ENCODE measurements at places on chromosomes 1 and 21.

- DNase-seq: no peak
Measured at GRCh38 chr1:245603311-245603865, 448.6 kb downstream of the KIF26B start.

DNA sequence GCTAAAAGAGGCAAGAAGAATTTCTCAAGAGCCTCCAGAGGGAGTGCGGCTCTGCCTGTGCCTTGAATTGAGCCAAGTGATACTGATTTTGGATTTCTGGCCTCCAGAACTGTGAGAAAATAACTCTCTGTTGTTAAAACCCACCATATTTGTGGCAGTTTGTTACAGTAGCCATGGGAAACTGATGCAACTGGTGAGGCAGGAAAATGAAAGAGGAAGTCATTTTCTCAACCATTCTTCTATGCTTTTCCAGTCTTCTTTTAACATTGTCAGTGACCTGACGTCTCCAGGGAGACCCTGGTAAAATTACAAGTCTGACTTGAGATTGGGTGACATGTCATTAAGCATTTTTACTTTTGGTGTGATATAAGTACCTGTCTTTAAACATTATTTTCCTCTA lies 5.8 kb downstream of the OR6P1 start:
- DNase-seq: no peak

GRCh38 chr1:91827459-91828321 lies 58.3 kb downstream of the TGFBR3 start:
- no peak for DNase-seq

DNA sequence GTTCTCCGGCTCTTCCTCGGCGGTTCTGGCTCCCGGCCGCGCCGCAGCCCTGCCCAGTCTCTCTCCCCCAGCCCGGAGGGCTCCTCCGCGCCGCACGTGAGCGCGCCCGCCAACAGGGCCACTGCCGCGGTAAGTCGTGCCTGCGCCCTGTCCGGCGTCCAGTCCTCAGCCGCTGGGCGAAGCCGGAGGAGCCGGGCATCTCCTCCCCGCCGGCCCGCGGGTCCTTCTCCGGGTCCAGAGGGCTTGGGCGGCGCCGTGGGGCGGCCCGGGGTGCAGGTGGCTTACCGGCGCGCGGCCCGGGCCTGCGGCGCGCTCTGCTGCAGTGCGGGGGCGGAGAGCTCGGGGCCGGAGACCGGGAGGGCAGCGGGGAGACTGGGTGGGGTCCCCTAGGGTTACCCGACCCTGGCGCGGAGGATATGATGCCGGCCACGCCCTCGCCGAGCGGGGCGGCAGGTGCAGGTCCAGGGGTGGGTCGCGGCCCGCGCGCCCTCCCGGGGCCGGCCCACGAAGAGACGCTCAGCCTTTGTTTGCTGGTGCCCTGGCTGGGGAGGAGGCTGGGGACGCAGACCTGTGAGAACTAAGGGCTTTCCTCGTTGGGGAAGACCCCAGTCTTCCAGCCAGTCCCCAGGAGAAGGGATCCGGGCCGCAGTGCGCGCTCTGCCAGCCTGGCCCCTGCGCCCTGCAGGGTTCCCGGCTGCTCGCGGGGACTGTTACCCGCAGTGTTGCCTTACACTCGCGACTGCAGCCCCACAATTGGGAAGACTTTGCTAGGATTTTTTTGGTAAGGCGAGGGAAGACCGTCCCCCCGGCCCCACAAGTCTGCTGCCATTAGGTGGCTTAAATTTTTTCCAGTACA lies at the start of gene DOP1B:
Gene DOP1B, plus strand, starts transcription at position 10 of the 856 bp plus-strand sequence. CDS start 7,910 bp downstream, outside the sequence.
- DNase-seq: no peak

DNA sequence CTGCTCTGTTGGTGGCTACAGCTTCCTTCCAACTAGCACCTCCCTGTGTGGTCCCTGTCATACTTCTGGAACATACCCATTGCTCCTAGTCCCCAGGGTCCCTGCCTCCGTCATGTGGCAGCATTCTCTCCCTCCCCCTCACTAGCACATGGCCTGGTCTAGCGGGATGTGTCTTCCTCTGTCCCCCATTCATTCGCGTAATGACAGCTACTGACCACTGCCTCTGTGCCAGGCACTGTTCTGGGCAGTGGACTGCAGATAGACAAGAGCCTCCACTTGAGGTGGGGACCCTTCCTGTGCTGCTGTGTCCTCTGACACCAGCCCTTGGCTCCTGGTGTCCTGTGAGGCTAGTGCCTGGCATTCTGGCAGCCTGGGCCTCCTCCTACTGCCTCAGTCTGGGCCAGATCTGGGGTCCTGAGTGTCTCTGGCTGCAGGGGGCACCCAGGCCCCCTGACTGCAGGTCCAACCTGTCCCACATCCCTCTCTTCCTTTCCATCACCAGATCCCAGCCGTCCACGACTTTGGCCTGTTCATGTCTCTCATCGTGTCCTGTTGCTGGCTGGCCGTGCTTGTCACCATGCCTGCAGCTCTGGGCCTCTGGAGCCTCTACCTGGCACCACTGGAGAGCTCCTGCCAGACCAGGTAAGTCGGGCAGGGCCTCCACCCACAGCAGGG lies 38.1 kb downstream of the DISP3 start:
- no peak for DNase-seq

DNA sequence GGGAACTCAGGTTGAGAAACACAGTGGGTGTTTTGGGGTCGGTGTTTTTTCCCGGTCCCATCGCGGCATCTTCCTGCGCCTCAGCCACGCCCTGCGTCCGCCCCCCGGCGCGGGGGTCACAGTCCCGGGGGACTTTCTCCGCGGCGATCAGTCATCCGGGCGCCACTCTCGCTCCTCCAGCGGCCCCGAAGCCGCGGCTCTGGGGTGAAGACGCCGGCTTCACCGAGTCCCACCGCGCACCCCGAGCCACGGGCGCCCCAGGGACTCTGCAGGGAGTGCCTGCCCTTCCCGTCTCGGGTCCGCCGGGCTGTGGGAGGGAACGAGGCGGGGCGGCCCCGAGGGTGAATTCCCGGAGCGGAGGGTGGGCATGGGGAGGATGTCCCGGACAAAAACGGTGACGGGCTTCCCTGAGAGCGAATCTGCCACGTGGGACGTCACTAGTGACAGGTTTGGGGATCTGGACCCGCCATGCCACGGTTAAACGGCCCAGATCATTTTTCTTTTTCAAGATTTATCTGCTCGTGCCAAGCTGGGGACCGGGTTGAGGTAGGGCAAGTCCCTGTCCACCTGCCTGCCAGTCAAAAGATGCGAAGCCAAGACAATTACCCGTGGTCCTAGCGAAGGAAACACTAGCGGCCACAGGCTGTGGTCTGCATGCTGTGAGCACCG lies 717 bp upstream of the BATF3 start:
- peak; percentile 49 for DNase-seq

- DNase-seq: no peak
Measured at GRCh38 chr1:3038113-3038551, 16.9 kb downstream of the ACTRT2 start.

- DNase-seq: no peak
Measured at GRCh38 chr21:32994305-32994704, 31.4 kb upstream of the OLIG2 start.

DNA sequence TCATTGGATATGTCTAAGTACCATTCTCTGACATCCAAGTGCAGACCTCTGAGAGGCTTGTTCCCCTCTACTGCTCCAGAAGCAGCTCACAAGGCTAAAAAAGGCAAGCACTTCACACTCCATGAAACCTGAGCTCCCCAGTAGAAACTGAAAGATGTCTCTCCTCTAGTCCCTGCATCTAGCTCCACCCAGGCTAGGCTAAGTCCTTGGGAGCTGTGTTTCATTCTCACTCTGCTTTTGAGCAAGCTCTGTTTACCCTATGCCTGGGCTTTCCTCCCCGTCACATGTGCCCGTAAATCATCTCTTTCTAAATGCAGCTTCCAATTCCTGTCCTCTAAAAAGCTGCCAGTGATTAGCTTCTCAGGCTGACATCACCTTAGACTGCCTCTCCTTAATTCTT lies 39.0 kb downstream of the LRRC71 start:
- DNase-seq: no peak

DNA sequence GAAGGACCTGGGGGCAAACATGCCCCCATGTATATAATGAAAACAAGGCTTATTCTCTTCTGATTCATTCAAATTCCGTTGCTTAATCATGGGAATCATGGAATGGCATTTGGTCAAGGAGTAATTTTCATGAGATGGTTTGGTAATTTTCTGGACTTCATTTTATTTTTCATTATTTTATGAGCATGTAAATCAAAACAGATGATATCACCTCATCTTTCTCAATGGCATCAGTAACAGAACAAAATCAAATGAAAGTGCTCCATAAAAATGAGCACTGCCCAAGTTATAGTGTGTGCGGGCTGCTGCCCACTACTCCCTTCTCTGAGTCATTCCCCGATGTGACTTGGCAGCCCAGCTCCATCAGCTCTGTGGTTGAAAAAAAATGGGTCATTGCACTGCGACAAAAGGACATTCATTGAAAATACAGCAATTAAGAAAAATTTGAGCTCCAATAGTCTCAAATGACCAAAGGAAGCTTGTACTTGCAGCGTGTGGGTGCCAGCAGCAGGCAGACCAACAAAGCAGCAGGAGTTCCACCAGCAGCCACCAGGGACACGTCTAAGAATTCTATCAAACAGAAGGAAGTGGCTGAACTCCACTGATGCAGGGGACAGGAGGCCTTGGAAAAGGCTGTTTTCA lies 84.3 kb upstream of the VAV3 start:
- no peak for DNase-seq

DNA sequence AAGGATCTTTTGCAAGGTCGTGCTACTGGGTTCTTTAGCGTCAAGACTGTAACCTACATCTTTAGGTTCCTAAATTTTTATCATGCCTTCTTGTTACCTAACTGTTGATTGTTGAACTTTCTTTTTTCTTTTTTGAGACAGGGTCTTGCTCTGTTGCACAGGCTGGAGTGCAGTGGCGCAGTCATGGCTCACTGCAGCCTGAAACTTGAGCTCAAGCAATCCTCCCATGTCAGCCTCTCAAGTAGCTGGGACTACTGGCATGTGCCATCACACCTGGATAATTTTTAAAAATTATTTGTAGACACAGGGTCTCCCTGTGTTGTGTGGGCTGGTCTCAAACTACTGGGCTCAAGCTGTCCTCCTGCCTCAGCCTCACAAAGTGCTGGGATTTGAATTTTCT lies 52.9 kb downstream of the NFIA start:
- no peak for DNase-seq

DNA sequence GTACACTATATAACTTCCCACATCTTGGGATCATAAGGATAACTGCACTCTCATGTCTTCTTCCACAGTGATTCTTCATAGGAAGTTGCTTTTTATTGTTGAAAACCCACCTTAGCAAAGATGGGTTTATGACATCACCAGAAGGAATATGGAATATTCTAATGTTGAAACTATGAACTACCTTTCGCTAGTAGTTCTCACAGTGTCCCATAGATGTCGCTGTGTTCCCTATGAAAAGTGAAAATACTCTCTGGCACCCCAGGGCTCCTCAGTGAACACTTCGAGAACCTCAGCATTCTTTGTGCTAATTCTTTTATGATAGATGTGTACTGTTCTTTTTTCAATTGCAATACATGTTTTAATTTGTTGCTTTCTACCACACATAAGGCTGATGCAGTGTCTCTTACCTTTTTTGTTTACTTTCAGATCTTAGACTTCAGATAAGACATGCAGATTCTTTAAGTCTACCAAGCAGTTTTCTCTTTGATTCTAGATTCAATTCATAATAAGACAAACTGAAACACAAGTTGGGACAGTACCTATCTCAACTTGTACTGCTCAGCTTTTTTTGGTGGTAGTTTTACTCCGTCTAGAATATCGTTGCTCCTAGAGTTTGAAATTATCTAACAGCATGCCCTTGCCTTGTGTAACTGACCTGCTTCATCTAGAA lies 90.8 kb downstream of the GTF2B start:
- DNase-seq: peak; percentile 29

- no peak for DNase-seq
Measured at GRCh38 chr1:184030433-184031091, 7.0 kb downstream of the COLGALT2 start.

- DNase-seq: no peak
Measured at GRCh38 chr1:168303716-168304540, 23.3 kb downstream of the TBX19 start.

GRCh38 chr1:220787069-220787619 lies 431 bp downstream of the MTARC1 start:
- no peak for DNase-seq

DNA sequence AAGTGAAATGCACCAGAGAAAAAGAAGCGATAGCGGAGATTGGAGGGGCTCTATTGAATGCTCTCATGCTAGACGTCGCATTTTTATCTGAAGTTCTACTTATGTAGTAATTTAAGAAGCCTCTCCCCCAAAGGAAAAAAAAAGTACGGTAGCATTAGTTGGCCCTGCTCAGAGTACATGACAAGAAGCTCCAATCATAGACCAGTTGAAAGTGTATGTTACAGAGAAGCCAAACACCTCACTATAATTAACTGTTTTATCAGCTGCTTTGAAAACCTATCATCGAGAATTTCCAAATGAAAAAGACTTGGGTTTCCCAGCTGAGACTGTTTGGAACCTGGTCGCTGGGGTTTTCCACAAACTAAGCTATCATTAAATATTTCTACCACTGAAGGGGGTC lies 19.6 kb upstream of the OVAAL start:
- no peak for DNase-seq

DNA sequence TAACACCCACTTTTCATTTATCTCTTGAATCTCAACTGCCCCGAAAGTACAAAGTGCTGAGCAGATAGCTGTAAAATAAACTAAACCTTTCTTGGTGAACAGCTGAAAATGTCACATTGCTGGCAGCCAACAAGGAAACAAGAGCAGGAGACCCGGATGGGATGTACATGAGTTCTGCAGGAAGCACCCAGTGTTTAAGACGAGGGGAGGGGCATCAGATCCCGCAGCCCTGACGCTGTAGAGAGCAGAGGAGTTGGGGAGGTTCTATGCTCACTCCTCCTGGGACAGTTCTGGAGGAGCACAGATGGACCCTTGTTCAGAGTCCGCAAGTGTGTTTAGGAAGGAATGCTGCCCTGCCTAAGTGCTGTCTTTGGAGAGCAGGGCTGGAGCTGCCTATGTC lies 32.0 kb upstream of the EPHA8 start:
- no peak for DNase-seq

GRCh38 chr1:201561601-201562000 lies 22.7 kb downstream of the NAV1 start:
- DNase-seq: no peak

DNA sequence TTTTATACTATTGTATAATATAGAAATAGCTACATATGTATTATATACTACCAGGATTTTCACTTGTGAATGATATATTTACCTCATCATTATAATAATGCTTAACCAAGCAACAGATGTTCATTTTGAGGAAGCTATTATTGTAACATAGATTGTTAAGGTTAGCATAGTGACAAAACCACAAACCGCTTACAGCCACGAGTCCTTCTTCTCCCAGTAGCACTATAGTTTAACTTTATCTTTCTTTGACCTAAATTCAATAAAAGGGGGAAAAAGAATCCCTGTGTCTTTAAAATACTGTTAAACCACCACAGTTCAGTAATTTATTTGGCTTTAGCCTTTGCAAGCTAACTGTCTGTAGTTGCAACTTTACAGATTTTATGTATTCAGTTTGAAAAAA lies 1039.4 kb upstream of the B3GALT2 start:
- peak; percentile 27 for DNase-seq

Data from central memory CD4-positive, alpha-beta T cell (primary cell).